NCI-H1436 (cell line): ENCODE measurements at places on chromosomes 7 and 10.

DNA sequence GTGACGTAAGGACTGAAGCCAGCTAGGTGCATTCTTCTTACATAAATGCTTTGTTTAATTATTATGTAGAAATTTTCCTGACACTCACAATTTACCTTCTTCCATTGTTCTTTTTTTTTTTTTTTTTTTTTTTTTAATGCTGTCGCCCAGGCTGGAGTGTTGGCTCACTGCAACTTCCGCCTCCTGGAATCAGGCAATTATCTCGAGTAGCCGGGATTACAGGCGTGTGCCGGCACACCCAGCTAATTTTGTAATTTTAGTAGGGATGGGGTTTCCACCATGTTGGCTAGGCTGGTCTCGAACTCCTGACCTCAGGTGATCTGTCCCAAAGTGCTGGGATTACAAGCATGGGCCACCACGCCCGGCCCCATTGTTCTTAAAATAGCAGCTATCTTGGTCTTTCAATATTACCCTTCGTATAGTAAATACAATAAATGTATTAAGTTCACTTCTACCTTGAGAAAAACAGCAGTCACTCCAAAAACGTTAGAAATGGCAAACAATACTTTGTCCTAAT is 32.1 kb downstream of the BZW2 start:
- no peak for DNase-seq

DNA sequence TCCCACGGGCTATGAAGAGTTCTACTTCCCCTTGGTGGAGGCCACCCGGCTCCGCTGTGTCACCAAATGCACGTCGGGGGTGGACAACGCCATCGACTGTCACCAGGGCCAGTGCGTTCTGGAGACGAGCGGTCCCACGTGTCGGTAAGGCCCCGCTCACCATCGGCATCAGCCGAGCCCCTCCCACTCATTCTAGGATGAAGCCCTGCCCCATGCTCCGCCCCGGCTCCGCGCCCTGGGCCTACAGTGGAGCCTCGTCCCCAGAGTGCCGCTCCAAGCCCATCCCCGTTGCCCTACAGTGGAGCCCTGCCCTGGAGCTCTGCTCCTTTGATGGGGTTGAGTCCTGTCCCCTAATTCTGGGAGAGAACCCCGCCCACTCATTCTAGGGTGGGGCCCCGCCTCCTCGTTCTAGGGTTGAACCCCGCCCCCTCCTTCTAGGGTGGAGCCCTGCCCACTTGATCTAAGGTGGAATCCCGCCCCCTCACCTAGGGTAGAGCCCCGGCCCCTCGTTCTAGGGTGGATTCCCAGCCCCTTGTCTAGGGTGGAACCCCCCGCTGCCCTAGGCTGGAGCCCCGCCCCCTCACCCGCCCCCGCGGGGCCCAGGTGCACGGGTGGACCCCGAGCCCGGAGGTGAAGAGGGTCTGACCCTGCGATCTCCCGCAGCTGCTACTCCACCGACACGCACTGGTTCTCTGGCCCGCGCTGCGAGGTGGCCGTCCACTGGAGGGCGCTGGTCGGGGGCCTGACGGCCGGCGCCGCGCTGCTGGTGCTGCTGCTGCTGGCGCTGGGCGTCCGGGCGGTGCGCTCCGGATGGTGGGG is 3.4 kb upstream of the MUC12 start:
- DNase-seq: no peak

DNA sequence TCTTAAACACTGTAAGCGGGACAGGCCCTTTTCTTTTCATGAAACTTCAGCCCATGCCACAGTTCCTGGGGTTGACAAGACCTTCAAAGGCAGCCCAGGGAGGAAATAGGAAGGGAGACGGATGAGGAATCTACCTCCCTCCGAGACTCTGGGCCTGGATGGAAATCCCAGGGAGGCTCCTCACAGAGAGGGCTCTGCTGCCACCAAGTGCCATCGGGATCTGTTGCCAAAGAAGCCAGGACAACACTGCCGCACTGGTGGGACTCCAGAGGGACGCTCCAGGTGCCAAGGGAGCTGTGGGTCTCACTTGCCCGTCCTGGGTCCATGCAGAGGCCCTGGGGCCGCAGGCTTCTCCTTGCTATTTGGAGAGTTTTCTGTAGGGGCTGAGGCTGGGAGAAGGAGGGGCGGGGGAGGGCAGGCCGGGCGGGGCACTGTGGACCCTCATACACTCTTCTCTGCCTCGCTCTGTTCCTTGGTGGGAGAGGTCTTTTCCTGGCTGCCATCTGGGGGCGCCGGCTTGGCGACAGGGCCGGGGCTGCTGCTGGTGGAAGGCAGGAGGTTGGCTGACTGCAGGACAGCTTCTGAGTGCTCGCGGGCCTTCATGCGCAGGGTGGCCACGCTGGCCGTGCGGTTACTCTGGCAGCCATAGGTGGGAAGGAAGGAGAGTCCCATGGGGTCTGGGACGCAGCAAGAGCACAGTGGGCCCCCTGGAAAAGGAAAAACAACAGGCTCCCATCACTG is 30.0 kb downstream of the DRGX start:
- DNase-seq: no peak

DNA sequence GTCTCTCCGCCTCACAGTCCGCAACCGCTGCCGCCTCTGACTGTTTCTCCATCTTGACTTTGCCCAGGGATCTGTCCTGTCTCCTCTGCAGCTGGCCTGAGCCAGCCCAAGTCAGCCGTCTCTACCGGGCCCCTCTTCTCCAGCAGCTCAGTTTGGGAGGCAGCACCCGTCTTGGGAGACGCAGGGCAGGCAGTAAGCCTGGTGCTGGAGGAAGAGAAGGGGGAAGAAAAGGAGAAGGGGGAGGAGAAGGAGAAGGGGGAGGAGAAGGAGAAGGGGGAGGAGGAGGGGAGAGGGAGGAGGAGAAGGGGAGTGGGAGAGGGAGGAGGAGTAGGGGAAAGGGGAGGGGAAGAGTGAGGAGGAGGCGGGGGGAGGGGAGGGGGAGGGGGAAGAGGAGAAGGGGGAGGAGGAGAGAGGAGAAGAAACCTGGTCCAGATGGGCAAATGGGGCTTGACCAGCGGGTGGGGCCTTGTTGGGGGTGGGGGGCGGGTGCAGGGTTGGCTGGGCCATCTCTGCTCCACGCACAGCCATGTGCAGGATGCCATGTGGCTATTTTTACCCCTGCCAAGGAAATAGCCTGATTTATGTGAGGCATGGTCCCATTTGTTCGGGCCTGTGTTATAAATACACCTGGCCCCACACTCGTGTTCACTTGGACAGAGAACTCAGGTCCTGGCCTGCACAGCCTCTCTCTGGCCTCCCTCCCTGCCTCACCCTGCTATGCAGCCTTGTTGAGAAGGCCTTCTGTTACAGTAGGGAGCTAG is 35.9 kb upstream of the FZD9 start:
- DNase-seq: no peak

- no peak for DNase-seq
These were observed 12.5 kb downstream of the EPHA1 start for GRCh38 chr7:143396182-143396581.
